Astrocyte of the spinal cord (primary cell): ENCODE measurements at places on chromosomes 11 and 22.

DNA sequence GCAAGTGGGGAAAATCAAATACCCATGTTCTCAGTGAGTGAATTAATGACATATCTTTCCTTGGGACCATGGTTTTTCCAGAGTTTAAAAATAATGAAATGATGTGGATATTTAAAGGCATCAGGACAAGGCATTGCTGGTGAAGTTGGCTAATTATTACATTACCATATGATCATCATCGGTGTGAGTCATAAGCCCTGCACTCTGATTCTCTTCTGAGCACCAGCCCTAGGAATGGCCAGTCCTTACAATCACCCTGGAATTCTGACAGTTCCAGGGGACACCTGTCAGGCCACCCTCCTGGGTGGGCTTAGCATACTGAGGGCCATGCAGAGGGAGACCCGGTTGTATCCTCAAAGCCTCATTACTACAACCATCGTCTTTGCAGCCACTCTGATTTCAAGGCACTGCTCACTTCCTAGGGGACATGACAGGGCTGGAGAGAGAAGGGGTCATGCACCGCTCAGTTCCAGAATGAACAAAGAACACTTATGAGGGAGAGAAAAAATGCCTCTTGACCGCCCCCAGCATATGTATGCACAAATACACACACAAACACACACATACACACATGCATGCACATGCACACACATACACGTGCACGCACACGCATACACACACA lies 365.0 kb downstream of the MIAT start:
- DNase-seq = no peak

GRCh38 chr22:46659791-46660186 lies 39.6 kb downstream of the GRAMD4 start:
- DNase-seq = no peak

DNA sequence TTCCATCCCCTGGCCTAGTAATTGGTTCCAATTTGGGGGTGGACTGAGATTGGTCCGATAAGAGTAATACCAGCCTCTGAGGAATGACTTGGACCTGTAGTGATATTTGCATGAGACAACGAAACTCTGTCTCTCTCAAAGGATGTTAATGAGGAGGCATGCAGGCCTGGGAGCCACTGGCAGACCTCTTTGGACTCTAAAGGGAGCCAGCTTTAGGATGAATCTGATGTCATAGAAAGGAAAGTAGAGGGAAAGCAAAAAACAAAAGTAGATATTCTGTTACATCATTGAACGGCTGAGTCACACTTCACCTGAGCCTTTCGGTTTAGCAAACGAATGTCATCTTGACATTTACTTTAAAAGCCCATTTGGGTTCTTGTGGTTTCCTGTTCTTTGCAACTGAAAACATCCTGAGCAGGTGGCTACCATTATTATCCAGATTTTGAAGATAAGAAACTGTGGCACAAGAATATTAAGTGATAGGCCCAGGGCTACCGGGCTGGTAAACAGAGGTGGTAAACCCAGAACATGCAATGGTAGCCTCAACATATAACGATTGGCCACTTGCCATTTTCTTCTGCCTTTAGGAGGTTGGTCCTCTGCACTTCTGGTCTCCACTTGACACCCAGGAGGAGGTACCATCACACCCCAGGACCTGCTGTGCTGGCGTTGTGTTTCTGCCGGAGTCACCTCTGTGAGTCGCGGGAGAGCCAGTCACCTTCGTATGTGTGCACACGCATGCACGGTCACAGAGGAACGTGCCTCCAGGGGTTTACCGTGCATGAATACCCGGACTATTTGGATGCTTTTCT lies 42.7 kb downstream of the RTL6 start:
- no peak for DNase-seq

GRCh38 chr11:116582571-116582970 lies 190.2 kb downstream of the BUD13 start:
- no peak for DNase-seq

- DNase-seq = no peak
Observed at GRCh38 chr11:128151338-128151737, 436.0 kb downstream of the ETS1 start.

DNA sequence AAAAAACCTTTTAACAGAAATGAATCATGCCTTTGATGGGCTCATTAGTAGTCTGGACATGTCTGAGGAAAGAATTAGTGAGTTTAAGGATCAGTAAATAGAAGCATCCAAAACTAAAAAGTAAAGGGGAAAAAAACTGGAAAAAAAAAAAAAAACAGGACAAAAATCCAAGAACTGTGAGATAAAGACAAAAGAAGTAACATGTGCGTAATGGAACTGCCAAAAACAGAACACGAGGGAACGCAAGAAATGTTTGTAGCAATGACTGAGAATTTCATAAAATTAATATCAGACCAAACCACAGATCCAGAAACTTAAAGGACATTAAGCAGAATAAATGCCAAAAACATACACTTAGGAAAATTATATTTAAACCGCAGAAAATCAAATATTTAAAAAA lies 77.4 kb downstream of the MS4A13 start:
- no peak for DNase-seq

- no peak for DNase-seq
Observed at GRCh38 chr11:15153231-15153630, 38.5 kb downstream of the INSC start.

DNA sequence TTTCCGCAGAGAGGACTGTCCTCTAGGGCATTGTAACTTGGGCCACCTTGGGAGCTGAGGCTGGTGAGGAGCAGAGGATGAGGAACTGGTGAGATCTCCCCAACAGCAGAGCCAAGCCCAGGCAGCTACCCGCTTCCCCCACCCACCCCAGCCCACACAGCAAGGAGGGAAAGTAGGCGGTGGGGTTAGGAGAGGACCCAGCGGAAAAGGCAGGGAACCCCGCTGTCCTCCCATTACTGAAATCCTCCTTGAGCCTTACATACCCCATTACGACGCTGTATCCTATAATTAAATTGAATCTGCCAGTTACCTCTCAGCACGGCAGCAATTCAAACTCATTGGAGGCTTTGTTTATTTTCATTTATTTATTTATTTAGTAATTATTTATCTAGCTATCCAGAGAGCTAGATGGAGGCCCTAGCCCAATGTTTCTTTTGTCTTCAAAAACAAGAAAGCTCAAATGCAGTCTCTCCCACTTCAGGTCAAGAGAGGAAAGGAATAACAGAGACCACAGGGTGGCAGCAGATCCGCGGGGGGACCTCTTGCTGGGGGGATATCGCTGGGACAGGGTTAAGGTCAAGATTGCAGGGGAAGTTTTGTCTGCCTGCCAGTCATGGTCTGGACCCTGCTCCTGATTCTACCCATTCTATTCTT lies 218.0 kb downstream of the ST3GAL4 start:
- DNase-seq = no peak

GRCh38 chr22:19466126-19466716 lies 12.8 kb downstream of the UFD1 start:
- no peak for DNase-seq

GRCh38 chr11:64536396-64536941 lies 54.6 kb upstream of the SLC22A12 start:
- DNase-seq = peak; percentile 22

DNA sequence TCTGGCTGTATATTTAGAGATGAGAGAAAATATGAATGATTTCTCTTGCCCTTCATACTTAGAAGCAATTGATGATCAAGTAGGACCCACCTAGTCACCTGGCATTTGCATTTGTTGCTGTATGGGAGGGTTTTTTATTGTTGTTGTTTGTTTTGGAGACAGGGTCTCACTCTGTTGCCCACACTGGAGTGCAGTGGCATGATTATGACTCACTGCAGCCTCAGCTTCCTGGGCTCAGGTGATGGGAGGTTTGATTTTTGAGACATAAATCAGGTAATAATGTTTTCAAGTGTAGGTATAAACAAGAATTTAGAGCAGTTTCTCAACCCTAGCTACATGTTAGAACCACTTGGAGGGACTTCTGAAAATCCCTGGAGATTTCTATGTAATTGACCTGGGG lies 63.0 kb downstream of the TNRC6B start:
- no peak for DNase-seq

DNA sequence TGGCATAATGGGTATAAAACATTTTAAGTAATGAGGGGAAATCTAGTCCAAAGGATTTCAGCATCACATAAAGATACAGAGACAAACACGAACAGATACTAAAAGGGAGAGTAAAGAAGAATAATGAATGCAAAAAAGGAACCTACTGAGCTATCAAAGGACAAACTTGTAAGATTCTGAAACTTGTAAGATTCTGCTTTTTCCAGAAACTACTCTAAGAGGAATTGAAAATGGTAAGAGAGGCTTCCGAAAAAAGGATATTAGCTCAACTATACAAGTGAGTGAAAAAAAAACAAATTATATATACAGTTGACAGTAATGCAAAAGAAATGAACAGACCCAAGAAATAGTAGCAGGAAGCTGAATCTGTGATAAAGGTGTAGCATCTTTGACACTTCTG lies 37.7 kb downstream of the POLD3 start:
- no peak for DNase-seq

- no peak for DNase-seq
Observed at GRCh38 chr11:29251738-29252137, 765.1 kb downstream of the KCNA4 start.

DNA sequence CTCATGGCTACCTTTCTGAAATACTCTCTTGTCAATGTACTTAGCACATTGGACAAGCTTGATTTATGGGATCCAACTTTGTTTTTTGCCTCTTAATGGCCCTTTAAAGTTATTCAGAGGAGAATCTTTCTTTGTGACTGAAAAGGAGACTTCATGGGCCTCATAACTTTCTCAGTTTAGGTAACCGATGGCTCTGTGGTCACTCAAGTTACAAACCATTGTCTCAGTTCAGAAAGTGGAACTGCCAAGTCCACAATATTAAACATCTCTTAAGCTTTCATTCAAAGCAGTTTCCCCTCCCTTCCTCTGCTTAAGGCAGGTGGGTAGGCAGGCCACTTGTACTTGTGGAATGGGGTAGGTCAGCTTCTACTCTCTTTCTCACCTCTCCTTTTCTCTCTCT lies 12.3 kb upstream of the ARL14EP start:
- DNase-seq = no peak

GRCh38 chr11:78325274-78325781 lies 92.3 kb downstream of the GAB2 start:
- no peak for DNase-seq

GRCh38 chr22:28239941-28240340 lies 320.9 kb upstream of the PITPNB start:
- DNase-seq = no peak

DNA sequence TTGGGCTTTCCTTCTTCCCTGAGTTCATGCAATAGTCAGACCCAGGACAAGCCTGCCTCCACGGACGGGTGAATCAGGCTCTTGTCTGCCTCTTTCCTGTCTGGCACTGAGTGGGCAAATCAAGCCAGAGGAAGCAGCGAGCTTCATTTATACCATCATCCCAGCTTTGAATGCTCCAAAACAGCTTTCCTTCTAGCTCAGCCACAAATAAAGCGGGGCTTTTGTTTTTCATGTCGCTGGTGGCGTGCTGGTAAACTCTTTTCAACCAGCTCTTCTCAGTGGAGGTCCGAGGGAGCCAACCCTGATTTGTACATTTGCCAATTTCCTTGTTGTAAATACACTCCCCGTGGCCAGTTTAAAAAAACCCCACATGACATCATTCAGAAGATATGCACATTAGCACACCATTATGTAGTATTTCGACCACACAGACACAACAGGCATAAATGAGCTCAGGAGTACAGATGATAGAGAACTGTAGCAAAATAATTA lies 8.6 kb downstream of the C11orf91 start:
- peak; percentile 98 for DNase-seq

DNA sequence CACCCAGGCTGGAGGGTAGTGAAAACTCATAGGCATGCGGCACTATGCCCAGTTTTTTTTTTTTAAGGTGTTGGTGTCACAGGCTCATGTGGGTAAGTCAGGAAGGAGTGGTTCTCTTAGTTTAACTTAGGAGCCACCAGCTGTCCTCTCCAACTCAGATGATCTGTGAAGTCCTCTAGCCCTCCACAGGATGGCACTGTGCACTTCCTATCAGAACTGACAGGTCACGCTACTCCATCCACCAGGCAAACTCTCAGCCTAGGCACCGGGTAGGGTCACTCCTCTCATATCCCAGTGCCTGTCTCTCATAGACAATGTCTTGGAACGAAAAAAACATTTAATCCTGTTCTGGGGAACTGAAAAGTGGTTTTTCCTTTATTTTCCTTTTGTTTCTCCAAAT lies 16.5 kb downstream of the NAP1L4 start:
- DNase-seq = peak; percentile 42

DNA sequence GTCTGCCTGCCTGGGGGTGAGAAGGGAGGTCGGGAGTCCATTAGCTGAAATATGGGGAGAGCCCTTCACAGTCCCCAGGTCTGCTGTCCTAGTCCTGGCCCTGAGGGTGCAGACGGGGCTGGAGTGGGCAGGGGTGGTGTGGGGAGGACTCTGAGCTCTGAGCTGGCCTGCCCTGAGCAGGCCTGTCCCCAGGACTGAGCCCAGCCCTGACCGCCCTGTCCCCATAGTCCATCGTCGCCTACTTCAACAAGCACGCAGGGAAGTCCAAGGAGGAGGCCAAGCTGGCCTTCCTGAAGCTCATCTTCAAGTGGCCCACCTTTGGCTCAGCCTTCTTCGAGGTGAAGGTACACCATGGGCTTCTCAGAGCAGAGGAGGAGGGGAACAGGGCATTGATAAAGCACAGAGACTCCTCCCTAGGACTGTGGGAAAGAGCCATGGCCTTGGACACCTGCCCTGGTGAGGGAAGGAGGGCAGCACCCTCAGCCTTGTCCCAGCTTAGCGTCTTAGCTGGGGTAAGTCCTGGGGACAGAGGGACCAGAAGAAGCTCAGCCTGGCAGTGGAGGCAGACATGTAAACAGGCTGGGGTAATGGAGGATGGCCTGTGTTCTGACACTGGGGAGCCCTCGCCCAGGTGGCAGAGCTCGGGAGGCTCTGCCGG lies 83.7 kb downstream of the MYO7A start:
- DNase-seq = no peak

- no peak for DNase-seq
Observed at GRCh38 chr22:17272511-17272991, 53.3 kb upstream of the ADA2 start.

- no peak for DNase-seq
Observed at GRCh38 chr11:73154178-73154577, 12.1 kb upstream of the FCHSD2 start.

GRCh38 chr11:111939836-111940604 lies 2.9 kb downstream of the DIXDC1 start:
- peak; percentile 90 for DNase-seq

GRCh38 chr11:7522121-7522520 lies 8.3 kb downstream of the PPFIBP2 start:
- DNase-seq = no peak

DNA sequence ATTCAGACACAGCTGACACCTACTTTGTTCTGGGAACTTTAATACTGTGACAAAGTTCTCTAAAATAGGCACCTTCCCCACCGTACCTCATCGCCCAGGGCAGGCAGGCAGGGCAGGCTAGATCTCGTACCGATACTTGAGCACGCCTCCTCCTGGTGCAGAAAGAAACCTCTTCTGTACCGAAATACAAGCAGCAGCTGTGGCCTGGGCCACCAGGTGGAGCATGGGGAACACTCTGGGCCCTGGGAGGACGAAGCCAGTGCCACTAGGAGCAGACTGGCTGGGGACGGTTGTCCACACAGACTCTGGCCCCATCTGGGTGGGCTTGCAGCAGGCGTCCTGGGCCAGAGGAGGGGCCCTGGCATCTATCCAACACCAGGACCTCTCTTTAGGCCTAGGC lies 12.8 kb downstream of the PMM1 start:
- peak; percentile 53 for DNase-seq
